ENCODE measurements at places on chromosomes 13 and 19.
A peak's percentile ranks its signal among the peaks of the same experiment; 100 is the strongest.

DNA sequence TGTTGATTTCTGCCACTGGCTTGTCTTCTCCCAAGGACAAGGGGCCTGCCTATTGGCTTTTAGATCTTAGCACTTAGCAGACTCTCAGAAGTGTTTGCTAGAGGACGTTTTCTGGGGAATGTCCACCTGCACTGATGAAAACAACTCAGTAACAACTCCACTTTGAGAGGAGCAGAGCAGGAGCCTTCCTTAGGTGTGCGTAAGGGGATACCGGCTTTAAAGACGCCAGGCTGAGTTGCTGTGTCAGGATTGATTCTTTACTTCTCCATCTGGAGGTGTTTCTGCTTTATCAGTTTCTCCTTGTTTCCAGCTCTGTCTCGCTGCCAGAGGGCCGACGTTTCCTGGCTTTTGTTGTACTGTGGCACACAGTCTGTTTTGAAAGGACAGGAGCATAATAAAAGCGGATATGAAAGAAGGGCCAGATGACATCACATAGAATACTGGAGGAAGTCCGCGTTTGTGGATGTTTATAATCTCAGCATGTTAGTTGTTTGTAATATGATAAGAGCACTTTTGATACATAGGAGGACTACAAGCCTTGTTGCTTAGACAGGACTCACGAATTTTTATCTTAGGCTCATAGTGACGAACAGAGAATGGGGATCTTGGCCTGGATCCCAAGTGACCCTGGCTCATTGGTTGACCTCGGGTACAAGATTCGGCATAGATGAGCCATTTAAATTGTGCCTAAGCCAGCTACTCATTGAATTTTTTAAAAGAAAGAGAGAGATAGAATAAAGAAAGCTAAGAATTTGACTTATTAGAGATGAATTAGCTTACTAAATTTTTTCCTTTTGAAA, 34.6 kb downstream of the COL4A2 start:
- no peak for DNase-seq

DNA sequence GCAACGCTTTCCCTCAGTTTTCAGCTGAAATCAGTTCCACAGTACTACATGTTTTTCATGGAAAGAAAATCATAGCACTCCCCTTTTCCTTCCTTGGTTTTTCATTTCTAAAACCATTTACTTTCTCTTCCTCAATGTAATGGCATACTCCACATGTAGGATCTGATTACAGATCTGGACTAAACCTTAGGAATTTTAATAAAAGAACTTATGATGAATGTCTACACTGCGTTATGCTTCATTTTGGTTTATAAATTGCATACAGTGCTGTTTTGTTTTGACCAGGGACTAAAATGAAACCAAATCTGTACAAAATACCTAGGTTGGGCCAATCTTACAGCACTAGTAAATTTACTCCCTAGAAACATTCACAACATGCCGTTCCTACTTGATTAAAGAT, 589.9 kb downstream of the TBC1D4 start:
- no peak for DNase-seq

DNA sequence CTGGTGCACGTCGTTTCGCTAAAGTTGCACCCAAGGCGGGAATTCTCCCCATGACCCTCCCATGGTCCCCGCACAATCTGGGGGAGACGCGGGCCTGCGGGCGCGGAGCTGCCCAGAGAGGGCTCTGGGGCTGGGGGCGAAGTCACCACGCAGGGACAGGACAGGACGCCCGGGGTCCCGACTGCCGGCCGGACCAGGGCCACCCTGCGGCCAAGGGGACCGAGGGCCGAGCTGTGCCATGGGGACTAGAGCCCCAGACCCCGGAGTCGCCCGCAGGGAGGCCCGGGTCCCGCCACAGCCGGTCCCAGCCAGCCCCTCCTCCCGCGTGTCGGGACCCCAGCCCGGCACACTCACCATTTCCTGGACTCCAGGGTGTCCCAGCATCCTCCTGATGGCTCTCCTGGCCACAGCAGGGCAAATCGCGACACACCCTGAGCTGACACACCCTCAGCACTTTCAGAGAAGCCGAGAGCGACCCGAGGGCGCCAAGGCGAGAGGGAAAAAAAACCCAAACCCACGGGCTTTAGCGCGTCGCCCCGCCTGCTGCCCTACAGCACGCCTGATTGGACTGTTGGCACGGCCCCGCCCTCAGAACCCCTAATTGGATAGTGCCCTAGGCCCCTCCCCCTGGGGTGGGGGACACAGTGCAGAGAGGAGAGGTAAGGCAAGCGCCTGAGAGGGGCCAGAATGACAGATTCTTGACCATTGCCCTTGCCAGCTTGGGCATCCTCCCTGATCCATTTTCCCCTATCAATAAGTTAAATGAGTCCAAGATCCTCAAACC, 28.6 kb downstream of the ZNF44 start:
- DNase-seq, result no peak

DNA sequence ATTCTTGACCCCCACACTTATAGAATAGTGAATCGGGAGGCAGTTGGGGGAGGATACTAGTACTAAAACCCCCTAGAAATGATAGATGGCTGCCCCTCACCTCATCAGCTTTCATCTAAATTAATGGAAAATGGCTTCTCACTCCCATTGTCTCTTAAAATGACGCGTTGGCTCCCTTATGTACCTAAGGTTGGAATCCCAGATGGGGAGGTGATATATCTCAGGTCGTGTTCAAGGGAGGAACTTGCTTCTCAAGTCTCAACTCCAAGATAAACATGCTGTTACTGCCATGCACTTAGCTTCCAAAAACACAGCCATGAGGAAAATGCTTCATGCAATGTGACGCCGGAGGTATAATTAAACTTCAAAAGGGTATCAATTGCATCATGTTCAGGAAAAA, 18.8 kb upstream of the UBE2L5 start:
- no peak for DNase-seq

GRCh38 chr19:38009650-38010242, 102.7 kb downstream of the SIPA1L3 start:
- no peak for DNase-seq

GRCh38 chr19:55464662-55465054, at the start of gene C19orf85:
TSS of gene C19orf85 (minus strand) at chr19:55464751. CDS start at chr19:55464554, 197 bp downstream.
- no peak for DNase-seq

GRCh38 chr13:77979721-77980385, 61.2 kb upstream of the EDNRB start:
- DNase-seq, result no peak

GRCh38 chr13:48292650-48293049, 10.9 kb upstream of the RB1 start:
- DNase-seq, result no peak

- no peak for DNase-seq
These were observed 139.6 kb downstream of the CACNA1A start for GRCh38 chr19:13366529-13367143.

DNA sequence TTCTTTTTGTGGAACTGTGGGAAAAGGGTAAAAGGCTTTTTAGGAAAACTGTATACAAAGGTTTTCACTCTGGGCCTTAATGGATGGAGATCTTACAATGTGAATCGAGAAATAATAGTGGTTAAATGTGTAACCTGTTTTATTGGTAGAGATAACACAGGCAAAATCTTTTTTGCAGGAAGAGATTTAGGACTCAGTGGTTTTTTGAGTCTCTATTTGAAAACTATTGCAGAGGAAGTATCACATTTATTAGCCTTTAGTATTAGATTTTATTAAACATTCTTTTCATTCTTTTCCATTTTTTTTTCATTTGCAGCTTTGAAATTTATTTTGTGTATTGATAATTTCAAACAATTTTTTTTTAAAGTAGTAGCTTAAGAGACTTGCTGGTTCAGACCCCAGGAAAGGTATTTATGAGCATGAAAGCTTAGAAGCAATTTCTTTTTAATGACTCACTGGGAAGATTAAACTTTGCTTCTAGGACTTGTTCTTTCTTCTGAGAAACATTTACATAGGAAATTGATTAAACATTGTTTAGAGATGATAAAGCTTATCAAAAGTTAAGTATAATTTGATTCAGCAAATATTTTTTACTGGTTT, 10.5 kb downstream of the KLF5 start:
- no peak for DNase-seq

GRCh38 chr13:101116826-101117225, 299.5 kb downstream of the NALCN start:
- DNase-seq, result no peak

GRCh38 chr13:30796631-30797601, 61.6 kb downstream of the ALOX5AP start:
- no peak for DNase-seq

DNA sequence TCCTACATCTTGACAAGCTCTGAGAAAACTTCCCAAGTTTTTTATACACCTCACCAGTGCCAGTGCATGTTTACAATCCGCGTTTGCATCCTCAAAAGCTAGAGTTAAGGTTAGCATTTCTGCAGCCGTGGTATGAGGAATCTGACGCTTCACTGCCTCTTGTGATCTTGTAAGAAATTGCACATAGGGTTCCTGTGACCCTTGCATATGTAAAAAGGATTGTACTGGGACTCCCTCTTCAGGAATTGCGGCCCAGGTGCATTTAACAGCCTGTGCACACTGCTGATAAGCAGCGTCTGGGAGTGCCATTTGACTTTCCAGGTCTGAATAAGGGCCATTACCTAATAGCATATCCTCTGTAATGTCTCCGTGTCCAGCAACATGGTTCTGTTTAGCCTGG, 15.3 kb downstream of the FPR3 start:
- no peak for DNase-seq

- no peak for DNase-seq
These were observed 5.1 kb downstream of the ZNF599 start for GRCh38 chr19:34767951-34768350.

GRCh38 chr19:5070331-5070730, 101.4 kb downstream of the KDM4B start:
- no peak for DNase-seq

- no peak for DNase-seq
These were observed 469.4 kb downstream of the FOXO1 start for GRCh38 chr13:40197049-40197448.

- no peak for DNase-seq
These were observed 77.9 kb upstream of the XPO4 start for GRCh38 chr13:20980430-20980829.

GRCh38 chr19:16106121-16106520, 5.6 kb upstream of the RAB8A start:
- DNase-seq, result no peak

- DNase-seq, result no peak
These were observed 104.0 kb downstream of the MYCBP2 start for GRCh38 chr13:77222909-77223308.

DNA sequence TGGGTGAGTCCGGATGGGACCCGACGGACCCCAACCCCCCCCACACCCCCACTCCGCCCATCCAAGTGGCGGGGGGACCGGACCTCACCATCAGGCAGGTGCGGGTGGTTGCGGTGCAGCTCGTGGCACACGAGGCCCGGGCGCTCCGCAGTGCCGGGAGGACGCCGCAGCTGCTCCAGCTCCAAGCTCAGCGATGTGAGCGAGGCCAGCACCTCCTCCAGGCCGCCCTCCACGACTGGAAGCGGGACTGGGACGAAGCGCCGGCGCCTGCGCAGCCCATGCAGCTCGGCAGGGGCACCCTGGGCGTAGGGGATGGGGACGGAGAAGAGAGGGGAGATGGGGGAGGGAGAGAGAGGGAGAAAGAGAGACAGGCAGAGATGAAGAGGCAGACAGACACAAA, 30.1 kb upstream of the OLFM2 start:
- no peak for DNase-seq

GRCh38 chr13:29964181-29964845, 113.9 kb upstream of the UBL3 start:
- no peak for DNase-seq

GRCh38 chr19:29963576-29963975, 21.5 kb downstream of the URI1 start:
- DNase-seq, result no peak

DNA sequence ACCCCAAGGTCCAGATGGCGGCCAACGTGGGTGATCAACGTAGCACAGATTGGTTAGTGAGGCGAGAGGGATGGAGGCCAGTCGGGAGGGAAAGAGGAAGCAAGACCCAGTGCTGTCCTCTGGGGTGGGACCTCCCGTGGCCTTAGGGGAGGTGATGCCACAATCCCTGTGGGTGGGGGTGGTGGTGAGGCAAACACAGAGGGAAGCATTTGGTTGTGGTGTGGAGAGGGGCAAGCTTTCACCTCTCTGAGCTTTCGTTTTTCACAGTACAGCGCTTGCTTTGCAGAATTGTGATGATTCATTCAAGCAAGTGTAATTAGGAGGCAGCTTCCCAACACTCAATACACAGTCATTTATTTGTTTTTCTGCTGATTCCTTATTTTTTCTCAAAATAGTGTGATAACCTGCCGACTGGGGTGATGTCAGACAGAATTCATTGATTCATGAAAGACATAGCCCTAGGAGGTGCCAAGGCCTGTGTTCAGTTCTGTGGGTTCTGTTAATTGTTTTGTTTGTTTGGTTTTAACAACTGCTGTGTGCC, 2.4 kb downstream of the LENG8 start:
- no peak for DNase-seq

DNA sequence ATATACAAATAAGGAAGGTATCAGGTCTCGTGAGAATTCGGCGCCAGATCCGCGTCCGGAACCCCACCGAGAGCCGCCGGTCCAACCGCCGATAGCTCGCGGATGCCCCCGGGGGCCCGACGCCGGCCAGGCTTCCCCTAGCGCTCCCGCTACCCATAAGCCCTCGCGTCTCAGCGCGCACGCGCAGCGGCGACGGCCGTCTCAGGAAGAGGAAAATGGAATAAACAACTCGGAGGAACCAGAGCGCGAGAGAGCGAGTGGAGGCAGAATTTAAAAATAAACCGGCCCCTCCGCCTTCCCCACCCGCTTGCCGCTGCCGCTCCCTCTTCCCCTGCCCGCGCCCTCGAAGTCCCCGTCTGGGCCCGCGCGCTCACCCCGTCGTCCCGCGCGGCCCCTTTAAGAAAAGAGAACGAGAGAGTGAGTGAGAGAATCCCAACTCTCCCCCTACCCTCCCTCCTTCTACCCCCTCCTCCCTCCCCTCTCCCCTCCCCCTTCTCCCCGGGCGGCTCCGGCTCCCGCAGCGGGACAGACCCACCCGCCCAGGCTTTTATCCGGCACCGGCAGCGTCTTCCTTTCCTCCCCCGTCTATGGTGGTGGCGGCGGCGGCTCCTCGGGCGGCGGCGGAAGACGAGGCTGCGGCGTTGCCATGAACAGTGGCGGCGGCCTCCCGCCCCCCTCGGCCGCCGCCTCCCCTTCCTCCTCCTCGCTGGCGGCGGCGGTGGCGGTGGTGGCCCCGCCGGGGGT, at the start of gene PAN3:
TSS of gene PAN3 (plus strand) at position 534 of the 744 bp plus-strand sequence. CDS start at position 647, 113 bp downstream.
- DNase-seq, result peak; percentile 26

Measured in cortex of kidney (tissue), 1 donor.